ENCODE measurements at places on chromosomes 1 and 21. TPM values are rescaled to one million over a fixed set of nuclear protein-coding genes. Genes with fewer than 3 reads are reported as not detected.

DNA sequence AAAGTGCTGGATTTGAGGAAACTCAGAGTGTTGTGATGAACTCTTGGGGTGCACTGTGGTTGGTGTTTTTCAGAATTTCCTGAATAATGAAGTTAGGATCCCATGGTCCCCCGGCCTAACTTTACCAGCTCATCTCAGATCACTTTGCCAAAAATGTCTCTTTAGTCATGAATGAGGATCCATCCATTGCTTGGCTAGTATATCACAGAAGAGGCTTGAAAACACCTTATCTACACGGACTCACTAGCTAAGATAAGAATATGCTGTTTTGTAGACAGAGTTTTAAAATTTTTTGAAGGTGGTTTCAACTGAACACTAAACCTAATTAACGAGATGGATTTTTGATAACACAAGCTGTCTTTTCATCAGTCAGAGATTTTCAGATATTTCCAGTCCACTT is 53.8 kb downstream of the IVNS1ABP start:
- no peak for DNase-seq
- no peak overlapping the region for H3K27ac ChIP-seq
- H3K36me3 ChIP-seq = no peaks in the 10 kb centered on the region
- H3K27me3 ChIP-seq = no peaks in the 10 kb centered on the region

GRCh38 chr1:205191622-205192021 is 19.9 kb downstream of the DSTYK start:
- no peak for DNase-seq
- H3K27ac ChIP-seq = no peak overlapping the region
- H3K27me3 ChIP-seq = no peaks in the 10 kb centered on the region
- peaks cover 48% of the 10 kb centered on the region for H3K4me1 ChIP-seq
- no peaks in the 10 kb centered on the region for H3K36me3 ChIP-seq

- no peak overlapping the region for H3K27ac ChIP-seq
- no peaks in the 10 kb centered on the region for H3K4me1 ChIP-seq
- no peak for DNase-seq
- no peak overlapping the region for H3K4me3 ChIP-seq
Measured at GRCh38 chr1:59124166-59124565, 172.7 kb upstream of the FGGY start.

GRCh38 chr1:115880981-115881672 is 40.2 kb upstream of the NHLH2 start:
- H3K4me3 ChIP-seq = no peak overlapping the region
- DNase-seq = no peak
- H3K27ac ChIP-seq = no peak overlapping the region

DNA sequence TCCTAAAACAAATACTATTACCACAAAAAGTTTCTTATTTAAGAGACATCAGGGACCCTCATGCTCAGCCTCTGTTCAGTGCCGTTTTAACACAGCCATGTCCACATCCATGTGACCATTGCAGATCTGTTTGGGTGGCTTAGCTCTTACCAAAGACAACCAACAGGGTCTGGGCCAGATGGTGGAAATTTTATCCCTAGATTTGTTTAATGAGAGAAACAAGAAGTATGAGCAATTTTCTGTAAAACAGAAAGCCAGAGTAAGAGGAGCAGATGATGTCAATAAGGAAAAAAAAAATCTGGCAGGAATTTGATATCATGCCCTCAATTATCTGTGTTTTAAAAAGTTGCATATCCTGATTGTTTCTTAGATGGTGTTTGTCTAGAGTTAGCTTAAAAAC is 299.9 kb downstream of the TM2D1 start:
- H3K4me3 ChIP-seq = no peak overlapping the region
- no peak overlapping the region for H3K27ac ChIP-seq
- H3K4me1 ChIP-seq = no peaks in the 10 kb centered on the region
- DNase-seq = no peak
- no peaks in the 10 kb centered on the region for H3K36me3 ChIP-seq

GRCh38 chr1:153168686-153169085 is 18.0 kb upstream of the SPRR2G start:
- no peak overlapping the region for H3K27ac ChIP-seq
- H3K4me3 ChIP-seq = no peak overlapping the region
- no peaks in the 10 kb centered on the region for H3K36me3 ChIP-seq
- H3K27me3 ChIP-seq = no peaks in the 10 kb centered on the region
- H3K4me1 ChIP-seq = no peaks in the 10 kb centered on the region

GRCh38 chr21:36511484-36512220 is 31.7 kb upstream of the CLDN14 start:
- H3K36me3 ChIP-seq = no peaks in the 10 kb centered on the region
- H3K27me3 ChIP-seq = no peaks in the 10 kb centered on the region
- peaks cover 16% of the 10 kb centered on the region for H3K4me1 ChIP-seq
- H3K27ac ChIP-seq = no peak overlapping the region
- DNase-seq = no peak

DNA sequence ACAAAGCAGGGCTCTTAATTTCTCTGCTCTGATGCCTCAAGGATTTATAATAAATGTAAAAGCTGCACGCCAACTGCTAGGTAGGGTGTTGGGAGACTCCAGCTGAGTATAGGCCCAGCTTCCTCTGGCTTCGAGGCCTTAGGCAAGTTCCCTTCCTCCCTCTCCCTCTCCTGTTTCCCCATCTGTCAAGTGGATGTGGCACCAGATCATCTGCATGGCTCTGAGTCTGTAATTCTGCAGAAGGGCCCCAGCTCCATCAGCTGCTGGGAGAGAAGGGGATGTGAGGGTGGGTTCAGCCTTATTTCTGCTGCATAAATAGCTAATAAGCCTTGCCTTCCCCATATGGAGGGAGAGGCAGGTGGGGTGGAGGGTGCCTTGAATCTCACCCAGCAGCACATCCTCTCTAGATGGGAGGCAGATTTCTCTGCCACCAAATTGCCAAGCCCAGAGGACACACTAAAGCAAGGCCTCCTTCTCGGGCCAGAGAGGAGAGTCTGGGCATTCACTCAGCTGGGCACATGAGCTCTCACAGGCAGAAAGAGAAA is 3.8 kb downstream of the TRIM62 start:
- no peak overlapping the region for H3K27ac ChIP-seq
- H3K36me3 ChIP-seq = no peaks in the 10 kb centered on the region
- no peak overlapping the region for H3K4me3 ChIP-seq

DNA sequence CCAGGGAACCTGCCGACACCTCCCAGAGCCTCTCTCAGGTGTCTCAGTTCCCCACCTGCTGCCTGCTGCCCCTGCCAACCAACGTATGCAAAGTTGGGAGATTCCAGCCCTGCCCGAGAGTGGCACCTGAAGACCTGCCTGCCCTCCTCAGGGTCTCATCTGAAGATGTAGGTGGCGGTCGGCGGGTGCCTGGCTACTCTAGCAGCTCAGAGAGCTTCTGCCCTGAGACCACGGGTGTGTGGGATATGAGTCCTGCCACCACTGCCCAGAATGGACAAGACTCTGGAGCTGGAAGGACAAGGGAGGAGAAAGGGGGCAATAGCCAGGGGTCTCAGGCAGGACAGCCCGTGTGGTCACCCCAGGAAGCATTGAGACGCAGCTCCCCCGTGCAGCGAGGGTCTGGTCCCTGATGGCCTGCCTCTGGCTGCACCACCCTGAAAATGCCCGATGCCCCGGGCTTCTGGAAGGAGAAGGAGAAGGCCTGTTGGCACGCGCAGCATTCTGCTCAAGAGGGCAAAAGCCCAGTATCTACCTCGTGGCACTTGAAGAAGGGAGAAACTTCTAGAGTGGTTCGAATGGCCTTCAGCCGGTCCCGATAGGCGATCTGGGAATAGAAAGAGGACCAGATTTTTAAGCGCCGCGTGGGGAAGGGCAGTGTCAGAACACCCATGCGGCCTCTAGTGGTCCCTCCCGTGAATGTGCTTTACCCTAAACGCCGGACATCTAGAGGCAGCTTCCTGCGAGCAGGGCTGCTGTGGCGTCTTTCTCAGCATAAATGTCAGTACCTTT is 88.8 kb downstream of the STUM start:
- peaks cover 7% of the 10 kb centered on the region for H3K4me1 ChIP-seq
- H3K36me3 ChIP-seq = no peaks in the 10 kb centered on the region
- no peak for DNase-seq
- no peak overlapping the region for H3K27ac ChIP-seq

SPATA17 gene
- total RNA-seq = 2.6 TPM

DNA sequence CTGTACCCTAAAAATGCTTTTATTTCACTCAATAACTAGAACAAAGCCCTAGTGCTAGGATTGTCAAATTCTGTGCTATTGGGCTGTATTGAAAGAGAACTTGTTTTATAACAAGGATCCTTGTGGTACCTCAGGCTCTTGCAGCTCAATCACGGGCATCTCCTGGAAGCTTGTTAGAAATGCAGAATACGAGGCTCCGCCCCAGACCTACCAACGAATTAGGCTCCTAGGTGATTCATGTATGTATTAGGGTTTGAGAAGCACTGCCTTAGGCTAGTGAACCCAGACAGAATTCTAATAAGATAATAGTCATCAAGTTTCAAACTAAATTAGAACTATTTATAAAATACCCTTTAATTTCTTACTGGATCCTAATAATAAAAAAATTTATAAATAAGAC is 45.6 kb downstream of the ZZZ3 start:
- no peaks in the 10 kb centered on the region for H3K27me3 ChIP-seq
- H3K36me3 ChIP-seq = no peaks in the 10 kb centered on the region
- no peak overlapping the region for H3K27ac ChIP-seq
- no peak for DNase-seq
- no peak overlapping the region for H3K4me3 ChIP-seq
- H3K4me1 ChIP-seq = no peaks in the 10 kb centered on the region

DNA sequence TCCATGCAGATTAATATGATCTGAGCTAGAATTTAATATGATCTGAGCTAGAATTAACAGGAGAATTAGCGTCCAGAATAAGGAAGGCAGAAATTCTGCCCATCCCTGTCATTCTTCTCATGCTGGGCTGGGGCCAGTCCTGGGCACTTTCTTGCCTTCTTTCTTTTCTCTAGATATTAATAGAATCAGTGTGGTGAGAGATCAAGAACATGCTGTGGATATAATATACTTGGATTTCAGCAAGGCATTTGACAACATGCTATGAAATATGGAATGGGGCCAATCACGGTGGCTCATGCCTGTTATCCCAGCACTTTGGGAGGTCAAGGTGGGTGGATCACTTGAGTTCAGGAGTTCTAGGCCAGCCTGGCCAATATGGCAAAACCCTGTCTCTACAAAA is 18.1 kb downstream of the UBIAD1 start:
- H3K36me3 ChIP-seq = peaks cover 10% of the 10 kb centered on the region
- no peaks in the 10 kb centered on the region for H3K27me3 ChIP-seq
- no peaks in the 10 kb centered on the region for H3K4me1 ChIP-seq
- H3K27ac ChIP-seq = no peak overlapping the region
- H3K4me3 ChIP-seq = no peak overlapping the region

GRCh38 chr1:214977110-214977509 is 105.4 kb upstream of the KCNK2 start:
- no peak overlapping the region for H3K4me3 ChIP-seq
- no peak overlapping the region for H3K27ac ChIP-seq
- no peak for DNase-seq

DNA sequence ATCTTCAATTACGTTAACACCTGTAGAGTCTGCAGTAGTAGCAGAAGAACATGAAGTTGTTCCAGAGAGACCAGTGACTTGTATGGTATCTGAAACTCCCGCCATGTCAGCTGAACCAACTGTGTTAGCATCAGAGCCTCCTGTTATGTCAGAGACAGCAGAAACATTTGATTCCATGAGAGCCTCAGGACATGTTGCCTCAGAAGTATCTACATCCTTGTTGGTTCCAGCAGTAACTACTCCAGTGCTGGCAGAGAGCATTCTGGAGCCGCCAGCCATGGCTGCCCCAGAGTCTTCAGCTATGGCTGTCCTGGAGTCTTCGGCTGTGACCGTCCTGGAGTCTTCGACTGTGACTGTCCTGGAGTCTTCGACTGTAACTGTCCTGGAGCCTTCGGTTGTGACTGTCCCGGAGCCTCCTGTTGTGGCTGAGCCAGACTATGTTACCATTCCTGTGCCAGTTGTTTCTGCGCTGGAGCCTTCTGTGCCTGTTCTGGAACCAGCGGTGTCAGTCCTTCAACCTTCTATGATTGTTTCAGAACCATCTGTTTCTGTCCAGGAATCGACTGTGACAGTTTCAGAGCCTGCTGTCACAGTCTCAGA is 10.3 kb downstream of the SON start:
- no peak overlapping the region for H3K4me3 ChIP-seq
- no peaks in the 10 kb centered on the region for H3K27me3 ChIP-seq
- H3K27ac ChIP-seq = no peak overlapping the region
- peaks cover 30% of the 10 kb centered on the region for H3K36me3 ChIP-seq

DNA sequence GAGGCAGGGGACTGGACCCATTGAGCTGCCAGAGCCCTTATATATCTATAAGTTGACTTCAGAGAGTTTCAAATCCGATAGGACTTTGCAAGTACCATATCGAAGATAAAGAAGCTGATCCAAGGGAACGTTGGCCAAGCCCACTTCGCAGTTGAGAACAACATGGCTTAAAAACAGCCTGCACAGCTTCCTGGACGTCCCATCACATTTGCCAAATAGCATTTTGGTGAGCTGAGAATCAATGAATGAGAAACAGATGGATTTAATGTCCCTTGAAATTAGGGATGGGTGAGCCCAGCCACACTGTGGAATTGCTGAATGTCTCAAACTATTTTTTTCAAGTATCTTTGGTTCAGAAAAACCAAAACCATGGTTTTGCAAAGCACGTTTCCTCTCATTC is 64.8 kb downstream of the KCNJ15 start:
- H3K27ac ChIP-seq = no peak overlapping the region
- H3K36me3 ChIP-seq = no peaks in the 10 kb centered on the region
- DNase-seq = no peak
- H3K27me3 ChIP-seq = no peaks in the 10 kb centered on the region
- H3K4me3 ChIP-seq = no peak overlapping the region
- H3K4me1 ChIP-seq = no peaks in the 10 kb centered on the region

DNA sequence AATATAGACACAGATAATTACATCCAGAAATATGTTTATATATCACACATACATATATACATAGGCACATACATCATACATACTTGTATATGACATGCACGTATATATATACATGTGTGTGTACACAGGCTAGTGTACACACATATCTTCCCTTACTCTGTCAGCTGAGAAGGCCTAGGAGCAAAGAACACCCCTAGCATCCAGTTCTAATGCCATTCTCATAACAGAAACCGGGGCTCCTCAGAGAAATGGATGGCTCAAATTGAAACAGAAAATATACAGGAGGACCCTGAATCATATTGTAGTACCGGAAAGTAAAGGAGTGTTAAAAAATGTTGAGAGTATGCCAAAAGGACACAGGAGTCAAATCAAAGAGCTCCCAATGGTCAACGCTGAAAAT is 19.7 kb upstream of the HYI start:
- DNase-seq = no peak
- H3K4me3 ChIP-seq = no peak overlapping the region
- peaks cover 18% of the 10 kb centered on the region for H3K4me1 ChIP-seq
- H3K27ac ChIP-seq = no peak overlapping the region

DNA sequence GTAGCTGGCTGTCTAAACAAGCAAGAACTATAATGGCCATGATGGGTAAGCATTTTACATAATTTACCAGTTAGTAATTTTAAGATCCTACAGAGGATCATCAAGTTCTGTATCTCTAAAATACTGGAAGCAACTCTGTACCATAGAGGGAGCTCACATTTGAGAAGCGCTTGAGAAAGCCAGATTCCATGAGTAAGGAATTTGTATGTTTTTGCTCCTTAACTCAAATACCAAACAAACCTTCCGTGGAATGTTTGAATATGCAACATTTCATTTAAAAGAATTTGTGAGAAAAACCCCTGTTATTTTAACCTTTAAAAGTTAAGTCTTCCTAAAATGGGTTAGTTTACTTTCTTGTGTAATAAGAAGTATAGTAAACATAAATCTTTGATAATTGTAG is 2.0 kb downstream of the TSHB start:
- H3K4me1 ChIP-seq = no peaks in the 10 kb centered on the region
- no peak for DNase-seq
- no peaks in the 10 kb centered on the region for H3K36me3 ChIP-seq
- no peak overlapping the region for H3K4me3 ChIP-seq
- no peak overlapping the region for H3K27ac ChIP-seq
